ENCODE measurements at places on chromosomes 4 and X.

DNA sequence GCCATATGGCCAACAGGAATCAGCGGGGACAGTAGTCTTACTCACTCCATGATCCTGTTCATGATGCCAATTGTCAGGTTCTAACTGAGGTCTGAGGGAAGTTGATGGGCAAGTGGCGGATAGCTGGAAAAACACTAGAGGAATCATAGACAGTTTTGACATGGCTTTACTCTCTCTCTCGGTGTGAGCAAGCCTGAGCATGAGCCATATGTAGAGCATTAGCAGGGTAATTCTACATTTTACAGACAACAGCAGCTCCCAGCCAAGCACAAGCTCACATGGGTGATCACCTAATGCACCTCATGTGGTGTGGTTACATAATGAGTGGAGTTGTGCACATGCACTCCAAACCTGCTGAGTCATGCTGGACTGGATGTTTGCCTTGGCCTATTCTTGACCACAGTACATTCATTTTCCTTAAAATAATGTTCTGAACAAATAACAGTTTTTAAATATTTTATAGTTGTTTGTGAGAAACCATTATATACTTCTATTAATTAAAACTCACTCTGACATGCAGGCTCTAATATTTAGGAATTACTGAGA is 429.2 kb downstream of the GPAT3 start:
- no peak for DNase-seq

- DNase-seq = no peak
Observed at GRCh38 chr4:93740890-93741289, 87.7 kb upstream of the ATOH1 start.

DNA sequence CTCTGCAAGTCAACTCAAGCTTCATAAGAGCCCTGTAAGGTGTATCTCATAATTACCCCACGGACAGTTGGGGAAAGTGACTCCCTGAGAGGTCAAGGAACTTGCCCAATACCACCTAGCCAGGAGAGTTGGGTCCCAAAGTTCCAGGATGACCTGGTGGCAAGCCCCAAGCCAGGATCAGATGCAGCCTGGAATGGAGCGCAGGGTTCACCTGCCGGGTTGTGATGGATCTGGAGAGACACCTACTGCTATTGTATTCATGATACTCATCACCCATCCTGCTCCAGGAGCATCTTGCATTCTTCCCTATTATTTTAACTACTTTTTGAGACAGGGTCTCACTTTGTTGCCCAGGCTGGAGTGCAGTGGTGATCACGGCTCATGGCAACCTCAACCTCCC is 36.1 kb downstream of the ZBTB49 start:
- no peak for DNase-seq

GRCh38 chr4:170652571-170652970 is 562.8 kb upstream of the AADAT start:
- DNase-seq = no peak

- no peak for DNase-seq
Observed at GRCh38 chr4:101706535-101707057, 83.9 kb upstream of the BANK1 start.

DNA sequence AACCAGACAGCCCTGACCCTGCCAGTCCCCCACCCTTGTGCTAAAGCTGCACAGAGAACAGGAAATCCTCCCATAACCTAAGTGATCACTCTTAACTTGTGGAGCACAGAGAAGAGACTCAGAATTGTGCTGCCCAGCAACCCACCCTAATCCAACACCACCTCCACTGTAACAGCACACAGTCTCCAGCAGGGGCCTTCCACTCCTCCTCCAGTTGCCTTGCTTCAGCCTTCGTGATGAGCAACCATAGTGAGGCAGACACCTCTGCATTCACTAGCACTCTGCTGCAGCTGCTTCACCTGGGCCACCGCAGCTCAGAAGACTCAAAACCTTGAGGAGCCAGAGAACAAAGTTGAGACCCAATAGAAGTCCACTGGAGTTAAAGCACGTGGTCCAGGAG is 7.9 kb upstream of the UGT2B4 start:
- DNase-seq = no peak

DNA sequence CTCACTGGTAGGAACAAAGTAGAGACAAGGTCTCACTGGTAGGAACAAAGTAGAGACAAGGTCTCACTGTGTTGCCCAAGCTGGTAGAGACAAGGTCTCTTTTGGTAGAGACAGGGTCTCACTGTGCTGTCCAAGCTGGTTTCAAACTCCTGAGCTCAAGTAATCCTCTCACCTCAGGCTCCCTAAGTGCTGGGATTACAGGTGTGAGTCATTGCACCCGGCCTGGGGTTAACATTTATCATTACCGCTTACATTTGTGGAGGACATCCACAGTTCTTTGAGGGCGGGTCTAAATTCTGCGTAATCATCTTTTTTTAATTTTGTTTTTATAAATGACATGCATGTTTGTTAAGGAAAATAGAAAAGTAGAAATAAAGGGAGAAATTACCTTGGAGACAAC is 12.0 kb downstream of the RAB33B start:
- DNase-seq = no peak

DNA sequence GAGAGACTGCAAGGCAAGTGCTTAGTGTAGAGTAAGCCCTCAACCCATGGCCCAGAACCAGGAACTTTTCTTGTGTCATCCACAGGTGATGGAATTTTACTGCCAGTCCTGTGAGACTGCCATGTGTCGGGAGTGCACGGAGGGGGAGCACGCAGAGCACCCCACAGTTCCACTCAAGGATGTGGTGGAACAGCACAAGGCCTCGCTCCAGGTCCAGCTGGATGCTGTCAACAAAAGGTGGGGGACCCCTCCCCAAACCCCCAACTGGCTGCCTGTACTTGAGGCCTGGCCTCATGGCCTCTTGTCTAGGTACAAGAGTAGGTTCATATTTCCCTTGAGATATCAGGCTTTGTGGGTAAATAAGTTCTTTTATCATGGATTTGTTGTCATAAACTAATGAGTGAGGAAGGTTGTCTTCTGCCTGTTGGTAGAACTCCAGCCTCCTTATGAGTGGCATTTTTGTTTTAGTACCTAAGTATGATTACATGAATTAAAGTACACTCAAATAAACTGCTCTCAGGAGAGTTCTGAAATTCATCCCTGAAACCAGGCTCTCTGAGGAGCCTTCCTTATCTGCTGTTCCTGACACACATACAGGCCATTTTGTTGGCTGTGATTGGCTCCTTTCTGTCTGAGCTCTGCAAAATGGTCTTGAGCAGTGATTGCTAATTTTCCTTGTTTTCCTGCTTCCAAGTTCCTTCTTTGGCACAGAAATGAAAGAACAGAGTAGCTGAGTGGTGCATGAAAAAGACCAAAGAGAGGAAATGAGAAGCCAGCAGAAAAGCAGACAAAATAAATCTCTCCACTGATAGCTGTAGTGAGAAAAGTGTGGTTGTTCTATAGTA is 51.4 kb upstream of the MND1 start:
- DNase-seq = no peak

GRCh38 chrX:67692246-67692645 is 148.4 kb downstream of the AR start:
- DNase-seq = no peak

DNA sequence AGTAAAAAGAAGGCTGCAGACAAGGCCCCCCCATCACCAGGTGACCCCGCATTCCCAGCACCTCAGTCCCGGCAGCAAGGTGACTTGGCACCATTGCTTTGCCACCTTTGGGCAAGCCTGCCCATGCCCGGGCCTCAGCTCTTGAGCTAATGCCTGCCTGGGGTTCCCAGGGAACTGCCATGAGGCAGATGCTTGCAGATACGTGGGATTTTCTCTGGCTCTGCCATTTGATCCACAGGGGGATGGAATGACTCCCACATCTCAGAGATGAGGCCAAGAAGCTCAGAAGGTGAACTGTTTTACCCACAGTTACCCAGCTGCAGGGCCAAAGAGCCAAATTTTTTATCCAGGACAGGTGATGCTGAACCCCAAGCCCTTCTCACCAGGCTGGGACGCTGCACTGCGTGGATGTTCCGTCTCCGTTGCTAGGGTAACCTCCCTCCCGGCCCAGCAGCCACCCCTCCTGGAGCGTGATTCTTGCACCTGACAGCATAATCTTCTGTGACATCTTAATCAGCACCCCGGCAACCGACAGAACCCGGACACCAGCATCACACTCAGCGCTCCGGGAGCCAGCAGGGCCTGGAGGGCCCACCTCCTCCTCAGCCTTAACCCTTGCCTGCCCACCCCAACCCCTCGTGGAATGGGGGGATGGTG is 15.7 kb upstream of the MSX1 start:
- DNase-seq = no peak

DNA sequence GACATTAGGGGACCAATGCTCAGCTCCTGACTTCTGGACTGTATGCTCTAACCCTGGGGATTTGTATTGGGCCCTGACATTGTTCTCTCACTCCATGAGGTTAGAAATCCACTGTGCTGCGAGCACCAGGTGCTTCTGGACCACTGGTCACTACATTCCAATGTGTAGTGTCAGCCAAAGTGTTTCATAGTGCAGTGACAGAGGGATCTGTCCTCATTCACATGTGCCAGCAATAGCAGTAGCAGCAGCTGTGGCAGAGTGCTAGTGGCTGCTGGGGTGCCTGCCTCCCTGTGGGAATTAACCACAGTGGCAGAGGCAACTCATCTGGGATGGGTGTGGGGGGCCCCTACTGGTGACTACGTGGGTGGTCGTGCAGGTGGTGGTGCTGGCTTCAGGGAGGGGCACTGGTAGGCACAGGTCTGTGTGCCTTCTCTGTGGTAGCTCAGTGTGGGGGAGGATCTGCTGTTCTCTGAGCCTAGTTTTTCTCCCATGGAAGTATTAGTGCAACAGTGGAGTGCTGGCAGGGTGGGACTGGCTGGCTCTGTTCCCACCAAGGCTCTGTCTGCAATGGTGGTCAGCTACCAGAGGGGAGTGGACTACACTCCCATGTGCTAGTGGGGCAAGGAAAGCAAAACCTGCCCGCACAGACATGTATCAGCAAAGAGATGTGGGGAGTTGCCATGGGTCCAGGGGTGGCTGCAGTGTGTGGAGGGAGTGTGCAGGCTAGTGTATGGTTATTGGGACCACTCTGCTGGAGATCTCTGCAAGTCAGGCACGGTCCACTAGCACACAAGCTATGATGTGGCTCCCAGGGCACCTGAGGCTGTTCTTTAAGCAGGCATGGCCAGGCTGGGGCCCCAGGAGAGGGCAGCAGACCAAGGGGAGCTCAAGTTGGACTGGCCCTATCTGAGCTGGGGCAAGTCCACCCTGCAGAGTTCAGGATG is 78.5 kb downstream of the SCLT1 start:
- no peak for DNase-seq

DNA sequence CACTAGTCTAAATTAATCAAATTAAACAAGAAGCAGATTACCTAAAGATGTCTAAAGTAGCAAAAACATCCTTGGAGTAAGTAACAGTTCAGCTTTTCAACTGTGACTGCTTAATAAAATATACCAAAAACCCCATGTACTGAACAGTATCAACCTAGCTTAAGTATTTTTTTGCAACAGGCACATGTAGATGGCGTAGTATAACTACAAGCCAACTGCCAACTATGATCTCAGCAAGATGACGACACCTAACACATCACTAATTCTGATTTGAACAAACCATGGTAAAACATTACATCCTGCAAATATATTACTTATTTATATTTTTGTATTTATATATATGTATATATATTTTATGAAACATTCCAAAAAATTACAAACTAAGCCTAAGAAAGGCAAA is 24.5 kb downstream of the DHX15 start:
- no peak for DNase-seq

DNA sequence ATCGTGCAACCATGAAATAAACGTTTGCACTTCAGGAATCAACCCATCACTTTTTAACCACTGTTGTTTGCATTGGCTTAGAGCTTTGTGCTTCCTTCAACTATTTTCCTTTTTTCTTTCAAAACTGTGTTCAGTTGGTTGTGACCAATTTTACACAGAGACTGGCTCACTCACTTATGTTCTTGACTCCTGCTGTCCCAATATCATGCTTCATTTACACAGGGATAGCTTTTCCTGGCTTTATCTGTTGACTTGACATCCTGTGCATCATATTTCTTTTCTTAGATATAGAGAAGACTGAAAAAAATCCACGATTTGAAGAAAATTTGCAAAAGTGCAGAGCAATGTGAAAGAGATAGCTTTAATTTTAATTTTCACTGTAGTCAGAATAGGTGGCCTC is 38.8 kb downstream of the REPS2 start:
- no peak for DNase-seq

GRCh38 chr4:161714022-161714751 is 449.6 kb downstream of the FSTL5 start:
- no peak for DNase-seq

DNA sequence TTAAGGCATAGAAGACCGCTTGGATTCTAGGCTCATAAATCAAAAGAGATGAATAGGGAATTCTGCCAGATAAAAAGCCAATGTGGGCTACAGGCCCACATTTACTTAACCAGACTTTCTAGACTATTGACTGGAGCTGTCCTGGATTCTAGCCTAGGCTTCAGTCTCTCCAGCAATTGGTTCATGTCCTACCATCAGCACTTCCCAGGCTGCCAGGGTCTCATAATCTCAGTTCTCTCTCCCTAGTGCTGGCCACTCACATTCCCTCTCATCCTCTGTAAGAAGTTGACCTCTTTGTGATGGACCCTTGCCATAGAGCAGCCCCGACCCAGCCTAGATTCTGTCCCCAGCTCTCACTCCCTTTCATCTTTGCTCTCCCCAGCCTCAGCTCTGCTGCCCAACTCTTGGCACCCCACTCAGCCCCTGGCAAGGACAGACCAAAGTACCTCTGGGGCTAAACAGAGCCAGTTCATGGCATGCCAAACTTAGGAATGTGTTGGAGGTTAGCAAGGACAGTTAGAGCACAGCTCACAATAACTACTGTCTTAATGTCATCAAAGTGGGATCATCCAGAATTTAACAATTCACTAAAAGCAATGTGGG is 396.2 kb downstream of the INPP4B start:
- DNase-seq = no peak

DNA sequence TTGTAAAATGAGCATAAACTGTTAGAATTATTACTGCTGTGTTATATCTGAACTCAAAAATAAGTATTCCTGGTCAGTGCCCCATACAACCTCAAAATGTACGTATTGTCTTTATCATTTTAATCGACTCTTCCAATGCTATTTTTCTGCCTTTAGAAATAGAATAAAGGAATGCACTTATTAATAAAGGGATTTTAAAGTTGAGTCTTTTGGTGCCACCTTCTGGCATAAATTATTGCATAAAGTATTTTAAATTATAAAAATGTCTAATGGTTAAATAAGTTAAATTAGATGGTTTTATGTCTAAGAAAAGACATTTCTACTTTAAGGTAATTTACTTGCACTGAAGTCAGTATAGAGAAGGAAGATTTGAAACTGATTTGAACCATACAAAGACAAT is 424.0 kb upstream of the NDST4 start:
- no peak for DNase-seq
